Stimulated activated CD8-positive, alpha-beta memory T cell treated with anti-CD3 and anti-CD28 coated beads, Interleukin-2, amount 100 ng/mL, for 48 hours (primary cell): ENCODE measurements at places on chromosomes 12 and 14.

GRCh38 chr12:116544656-116545055 is 14.5 kb upstream of the MAP1LC3B2 start:
- no peak for DNase-seq

DNA sequence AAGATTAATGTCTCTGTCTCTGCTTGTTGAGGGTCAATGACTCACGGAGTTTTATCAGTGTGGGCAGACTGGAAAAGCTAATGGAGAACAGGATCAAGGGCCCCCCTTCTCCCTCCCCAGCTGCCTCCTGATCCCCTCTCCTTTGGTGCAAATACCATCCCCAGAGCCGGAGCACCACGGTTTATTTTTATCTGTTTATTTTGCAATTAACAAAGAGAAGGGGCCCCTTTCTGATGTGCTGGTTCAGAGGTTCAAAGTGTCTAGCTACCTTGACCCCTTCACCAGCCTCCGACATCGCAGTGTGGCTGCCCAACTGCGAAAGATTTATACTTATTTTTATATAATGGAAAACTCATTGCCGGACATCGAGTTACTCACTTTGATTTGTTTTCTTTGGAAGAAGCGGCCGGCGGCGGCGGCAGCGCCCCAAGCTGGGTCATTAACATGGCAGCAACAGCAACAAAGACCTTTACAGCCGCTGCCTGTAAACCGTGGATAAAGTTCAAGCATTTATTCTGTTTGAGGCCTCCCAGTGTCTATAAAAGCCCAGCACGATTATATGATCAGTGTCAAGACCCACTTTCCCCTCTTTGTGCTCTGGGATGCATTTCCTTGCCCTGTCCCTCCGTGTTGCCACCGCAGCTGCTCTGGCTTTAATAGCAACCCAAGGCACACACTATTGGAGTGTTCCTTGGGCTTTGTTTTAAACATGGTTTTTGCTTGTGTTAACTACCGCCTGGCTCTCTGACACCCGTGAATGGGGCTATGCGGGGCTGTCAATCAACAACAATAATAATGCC is 47.4 kb upstream of the PARP11 start:
- no peak for DNase-seq

- no peak for DNase-seq
Measured at GRCh38 chr12:15152868-15153267, 68.3 kb downstream of the RERG start.

GRCh38 chr12:93803424-93803807 is 126.2 kb downstream of the CRADD start:
- no peak for DNase-seq

- no peak for DNase-seq
Measured at GRCh38 chr14:63164108-63164683, 40.0 kb upstream of the RHOJ start.

DNA sequence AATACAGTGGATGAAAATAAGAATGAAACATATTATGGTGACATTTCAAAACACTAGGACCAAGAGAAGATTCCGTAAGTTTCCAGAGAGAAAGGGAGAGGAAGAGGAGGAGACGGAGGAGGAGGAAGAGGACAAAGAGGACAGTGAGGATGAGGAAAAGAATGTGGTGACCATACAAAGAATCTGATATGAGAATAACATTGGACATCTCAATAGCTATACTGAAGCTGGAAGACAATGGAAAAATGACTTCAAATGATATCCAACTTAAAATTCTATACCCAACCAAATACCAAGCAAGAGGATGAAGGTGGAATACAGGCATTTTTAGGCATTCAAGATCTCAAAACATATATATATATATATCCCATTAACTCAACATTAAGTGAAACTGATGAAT is 173.4 kb downstream of the PAWR start:
- DNase-seq, result no peak

DNA sequence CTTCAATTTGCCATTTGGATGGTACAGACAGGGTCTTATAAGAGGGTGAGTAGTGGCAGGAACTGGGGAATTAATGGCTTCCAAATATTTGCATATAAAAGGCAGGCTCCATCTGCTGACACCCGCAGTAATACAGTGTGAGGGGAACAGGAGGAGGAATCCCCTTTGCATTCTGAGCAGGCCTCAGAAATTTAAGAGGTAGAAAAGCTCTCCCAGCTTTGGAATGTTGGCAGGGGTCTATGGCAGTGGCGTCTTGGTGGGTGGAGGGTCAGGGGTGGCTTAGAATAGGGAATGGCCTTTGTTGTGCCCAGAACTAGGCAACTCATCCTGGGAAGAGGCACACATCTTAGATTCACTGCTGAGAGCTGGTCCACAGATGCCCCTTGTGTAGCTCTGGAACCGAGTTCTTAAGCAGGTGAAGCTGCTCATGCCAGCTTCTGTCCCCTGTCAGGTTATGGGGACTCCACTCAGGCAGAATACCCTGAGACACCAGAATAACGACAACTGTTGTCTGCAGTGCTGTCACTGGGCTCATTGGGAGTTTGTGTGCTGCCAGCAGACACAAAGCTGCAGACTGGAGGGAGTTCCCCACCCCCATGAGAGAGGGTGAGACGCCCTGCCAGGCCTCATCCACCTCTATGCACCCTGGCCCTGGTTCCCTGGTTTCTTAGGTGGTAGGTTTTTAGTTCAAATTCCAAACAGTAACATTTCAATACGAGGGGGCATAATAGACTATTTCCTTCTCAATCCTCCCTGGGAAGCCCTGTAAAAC is 190.2 kb downstream of the MON2 start:
- DNase-seq, result no peak

DNA sequence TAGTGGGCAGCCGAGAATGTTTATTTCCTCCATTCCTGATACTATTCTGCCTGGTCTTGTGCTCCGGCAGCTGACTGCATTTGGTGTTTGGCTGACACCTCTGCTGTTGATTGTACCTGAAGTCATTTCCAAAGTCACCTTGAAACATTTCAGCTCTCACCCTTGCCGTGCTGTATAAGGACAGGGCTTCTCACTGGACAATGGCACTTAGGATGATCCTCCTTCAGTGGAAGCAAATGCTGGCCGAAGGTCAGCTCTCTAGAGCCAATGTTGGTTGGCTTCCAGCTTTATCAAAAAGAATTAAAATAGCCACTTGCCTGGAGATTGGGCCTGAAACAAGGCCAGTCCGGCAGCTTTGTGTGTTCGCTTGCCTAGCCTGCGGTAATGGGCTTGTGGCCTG is 44.0 kb downstream of the ACACB start:
- DNase-seq, result no peak

- no peak for DNase-seq
Measured at GRCh38 chr12:22329621-22330020, 4.9 kb downstream of the ST8SIA1 start.

DNA sequence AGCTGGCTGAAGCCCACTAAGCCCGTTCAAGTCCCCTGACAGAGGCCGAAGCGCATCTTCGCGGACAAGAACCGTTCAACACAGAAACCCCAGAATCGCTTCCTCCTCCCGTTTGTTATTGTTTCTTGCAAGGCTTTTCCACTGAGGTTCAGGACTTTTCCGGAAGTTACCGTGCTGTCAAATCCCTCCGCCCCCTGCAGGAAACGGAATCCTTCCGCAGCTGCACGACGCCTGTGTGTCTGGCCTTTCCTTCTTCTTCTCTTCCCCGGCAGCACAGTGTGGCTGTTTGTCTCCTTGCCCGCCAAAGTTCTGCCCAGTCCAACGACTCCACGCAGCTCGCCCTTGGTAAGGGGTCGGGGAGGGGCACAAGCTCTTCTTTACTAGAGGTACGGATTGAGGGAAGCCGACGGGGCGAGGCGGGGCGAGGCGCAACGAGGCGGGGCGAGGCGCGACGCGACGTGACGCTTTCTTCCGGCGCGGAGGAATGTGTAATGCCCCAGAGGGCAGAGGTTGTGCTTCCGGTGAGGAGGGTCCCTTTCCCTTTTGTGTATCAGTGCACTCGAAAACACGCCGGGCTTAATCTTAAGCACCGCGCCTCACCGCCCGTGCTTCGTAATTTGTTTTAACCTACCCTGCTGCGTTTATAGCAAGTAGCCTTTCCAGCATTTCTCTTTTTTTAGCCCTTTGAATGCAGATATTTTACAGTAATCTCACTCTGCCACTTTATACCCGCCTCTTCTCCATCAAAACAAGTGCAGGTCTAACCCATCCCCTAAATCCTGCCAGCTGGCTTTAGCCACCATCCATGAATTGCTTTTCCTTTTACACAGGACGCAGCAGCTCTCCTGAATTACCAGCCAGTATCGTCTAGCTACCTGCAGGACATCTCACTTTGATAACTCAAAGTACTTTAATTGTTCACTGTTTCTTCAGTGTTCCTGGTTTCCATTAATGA is at the start of gene KDM5A:
TSS of gene KDM5A (minus strand) at position 179 of the 955 bp plus-strand sequence. CDS start 229 bp downstream, outside the sequence.
- peak; percentile 81 for DNase-seq

GRCh38 chr12:121468499-121468801 is 68.5 kb downstream of the RNF34 start:
- DNase-seq, result no peak

- no peak for DNase-seq
Measured at GRCh38 chr12:85280165-85280983, at the start of gene ALX1. Gene ALX1 (plus strand): TSS chr12:85280220. CDS start chr12:85280262, 42 bp downstream.

DNA sequence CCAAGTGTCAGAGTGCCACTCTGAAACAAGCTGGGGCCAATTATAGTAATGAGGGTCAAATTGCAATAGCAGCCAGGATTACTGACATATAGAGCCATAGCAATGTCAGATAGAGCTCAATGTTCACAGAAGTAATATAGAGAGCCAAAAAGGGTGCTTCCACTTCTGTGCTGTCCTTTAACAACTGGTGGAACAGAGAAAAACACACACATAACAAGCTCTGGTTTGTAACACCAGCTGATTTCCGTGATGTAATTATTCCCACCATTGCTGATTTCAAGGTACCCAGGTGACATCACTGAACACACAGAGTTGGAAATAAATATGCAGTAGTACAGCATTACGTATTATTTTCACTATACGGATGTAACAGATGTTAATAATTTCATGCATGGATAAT is 3.0 kb upstream of the CLEC2B start:
- no peak for DNase-seq

DNA sequence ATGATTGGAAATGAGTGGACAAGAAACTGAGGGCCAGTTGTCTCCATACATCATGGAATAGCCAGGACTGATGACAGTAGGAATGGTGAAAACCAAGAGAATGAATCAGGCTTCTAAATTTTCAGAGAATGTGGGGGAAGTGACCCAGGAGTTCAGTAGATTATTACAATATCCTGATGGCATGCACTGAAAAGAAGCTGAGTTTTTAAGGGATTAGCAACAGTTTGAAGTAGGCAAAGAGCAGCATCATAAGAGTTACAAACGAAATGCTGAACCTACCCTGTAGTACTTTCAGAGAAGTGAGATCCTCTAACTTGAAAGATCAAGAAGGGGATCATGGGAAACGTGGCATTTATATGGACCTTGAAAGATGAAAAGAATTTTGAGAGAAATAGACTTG is 13.2 kb downstream of the SLC2A14 start:
- DNase-seq, result no peak

DNA sequence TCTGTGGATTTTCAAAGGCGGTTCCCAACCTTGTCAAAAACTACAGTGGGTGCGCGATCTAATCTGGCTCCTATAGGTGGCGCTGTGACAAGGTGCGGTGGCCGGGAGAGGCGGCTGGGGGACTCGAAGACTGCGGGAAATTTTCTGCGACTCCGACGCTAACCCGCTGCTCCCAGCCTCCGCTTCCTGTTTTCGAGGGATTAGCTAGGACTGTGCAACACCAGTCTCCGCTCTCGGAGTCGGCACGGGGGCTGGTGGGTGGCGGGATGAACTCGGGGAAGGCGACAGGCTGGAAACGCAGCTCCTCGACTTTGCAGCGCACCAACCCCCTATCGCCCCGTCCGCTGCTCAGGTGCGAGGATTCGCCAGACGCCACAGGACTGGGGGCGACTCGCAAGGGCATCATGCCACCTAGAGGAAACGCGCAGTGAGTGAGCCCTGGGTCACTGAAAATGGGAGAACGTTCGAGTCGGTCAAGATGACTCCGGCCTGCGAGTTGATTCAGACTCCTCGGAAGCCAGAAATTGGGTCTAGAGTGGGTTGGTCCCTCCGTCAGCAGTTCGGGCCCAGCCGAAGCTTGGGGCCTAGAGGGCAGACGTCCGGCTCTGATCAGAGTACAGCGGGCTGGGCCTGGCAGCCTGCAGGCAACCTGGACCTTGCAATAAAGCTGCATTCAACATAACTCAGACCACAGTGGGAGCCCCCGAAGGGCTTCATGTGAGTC is 5.5 kb upstream of the PAX9 start:
- DNase-seq, result no peak

DNA sequence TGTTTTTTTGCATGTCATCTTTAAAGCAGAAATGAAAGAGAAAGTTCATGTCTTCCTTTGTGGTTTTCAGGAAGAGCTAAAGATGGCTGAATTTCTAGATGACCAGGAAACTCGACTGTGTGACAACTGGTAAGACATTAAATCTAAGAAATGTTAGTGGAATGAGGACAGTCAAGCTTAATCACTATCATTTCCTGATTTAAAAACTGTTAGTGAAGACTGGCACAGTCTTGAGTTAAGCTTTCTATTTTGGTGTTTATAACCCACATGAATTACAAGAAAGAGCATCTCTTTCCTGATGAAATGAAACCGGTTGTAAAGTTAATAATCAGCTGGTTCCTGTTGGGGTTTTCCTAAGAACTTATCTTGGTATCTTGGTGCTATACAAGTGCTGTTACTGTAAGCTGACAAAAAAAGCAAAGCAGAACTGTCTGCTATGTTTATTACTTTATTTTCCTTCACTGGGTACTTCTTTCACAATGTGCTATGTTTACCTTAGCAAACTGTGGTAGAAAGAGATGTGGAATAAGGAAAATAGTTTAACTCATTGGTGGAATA is 5.2 kb downstream of the TRAFD1 start:
- no peak for DNase-seq

DNA sequence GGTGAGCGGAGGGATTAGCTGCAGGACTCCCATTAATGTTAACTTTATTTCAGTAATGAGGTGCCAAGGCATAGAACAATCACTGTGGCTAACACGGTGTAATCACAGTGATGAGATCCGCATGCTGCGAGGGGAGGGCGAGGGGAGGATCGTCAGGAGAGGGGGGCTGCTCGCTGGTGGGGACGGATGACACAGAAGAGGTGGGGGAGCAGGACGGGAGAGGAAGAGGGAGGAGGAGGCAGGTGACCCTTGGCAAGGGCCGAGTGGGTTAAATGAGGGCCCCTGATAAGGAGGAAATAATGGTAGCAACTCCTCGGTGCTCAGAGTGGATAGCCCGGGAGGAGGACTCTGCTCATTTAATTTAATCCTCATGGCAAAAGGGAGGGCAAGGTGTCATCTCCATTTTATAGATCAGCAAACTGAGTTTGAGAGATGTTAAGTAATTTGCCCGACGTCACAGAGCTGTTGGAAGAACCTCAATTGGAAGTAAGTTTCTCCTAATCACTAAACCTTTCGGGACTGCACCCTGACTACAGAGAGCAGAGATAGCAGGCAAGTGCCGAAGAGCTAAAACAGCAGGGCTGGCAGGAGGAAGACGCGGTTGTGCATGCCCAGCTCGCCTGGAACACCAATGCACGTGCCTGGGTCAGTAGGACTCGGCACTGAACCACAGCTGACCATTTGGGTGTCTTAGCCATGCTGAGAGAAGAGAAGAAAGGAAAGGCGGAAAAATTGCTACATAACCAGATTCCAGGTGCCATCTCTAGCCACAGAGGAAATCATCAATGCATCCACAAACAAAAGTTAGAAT is 43.0 kb downstream of the SPRING1 start:
- no peak for DNase-seq

- no peak for DNase-seq
Measured at GRCh38 chr14:58667900-58668299, 30.1 kb downstream of the DACT1 start.
